Activated CD4-positive, alpha-beta T cell treated with anti-CD3 and anti-CD28 coated beads, Interleukin-2, amount 50 U/mL, for 24 hours (primary cell): ENCODE measurements at places on chromosomes 16 and 17.

DNA sequence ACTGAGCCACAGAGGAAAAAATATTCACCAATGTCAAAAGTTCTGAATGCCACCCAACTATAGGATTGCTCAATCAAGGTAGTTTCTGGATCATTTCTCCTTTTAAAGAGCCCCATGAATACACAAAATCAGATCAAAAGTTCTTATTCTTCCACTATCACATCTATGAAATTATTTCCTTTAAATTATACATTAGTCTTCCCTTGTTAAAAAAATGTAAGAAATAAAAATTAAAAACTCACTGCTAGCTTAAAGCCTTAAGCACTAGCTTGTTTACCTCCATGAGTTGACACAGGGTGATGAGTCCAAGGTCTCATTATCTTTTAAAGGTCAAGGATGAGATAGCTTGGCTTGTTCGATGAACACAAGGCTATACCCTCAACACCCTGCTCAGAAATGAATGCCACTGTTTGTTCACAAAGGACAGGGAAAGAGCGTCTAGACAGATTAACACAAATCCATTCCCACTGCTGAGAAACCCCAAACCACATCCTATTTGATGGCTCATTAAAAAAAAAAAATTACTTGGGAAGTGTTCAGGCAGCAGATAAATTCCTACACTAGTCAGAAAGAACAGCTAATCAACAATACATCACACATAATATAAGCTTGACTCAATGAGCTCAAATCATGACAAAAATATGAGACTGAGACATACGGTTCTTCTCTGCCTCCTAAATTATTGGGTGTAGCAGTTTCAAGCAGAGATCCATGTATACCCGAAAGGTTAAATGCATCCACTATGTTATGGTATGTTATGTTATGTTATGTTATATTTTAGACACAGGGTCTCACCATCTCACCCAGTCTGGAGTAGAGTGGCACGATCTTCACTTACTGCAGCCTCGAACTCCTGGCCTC lies 118.9 kb downstream of the PARN start:
- DNase-seq, result no peak

DNA sequence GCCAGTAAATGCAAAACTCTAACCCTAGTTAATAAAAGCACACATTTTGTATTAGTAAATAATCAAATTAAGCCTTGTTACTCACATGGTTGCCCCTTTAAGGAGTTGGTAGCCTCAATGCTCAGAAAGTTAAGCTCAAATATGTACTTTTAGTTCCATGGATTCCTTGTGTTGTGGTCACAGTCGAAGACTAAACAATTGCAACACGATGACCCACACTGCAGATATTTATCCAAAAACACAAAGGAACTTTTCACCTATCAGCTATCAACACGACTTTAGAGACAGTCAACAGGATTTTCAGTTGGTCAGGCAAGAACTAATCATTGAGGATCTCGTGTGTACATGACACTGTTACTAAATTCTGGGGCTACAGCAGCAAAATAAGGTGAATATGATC lies 47.4 kb upstream of the NUDT7 start:
- no peak for DNase-seq

DNA sequence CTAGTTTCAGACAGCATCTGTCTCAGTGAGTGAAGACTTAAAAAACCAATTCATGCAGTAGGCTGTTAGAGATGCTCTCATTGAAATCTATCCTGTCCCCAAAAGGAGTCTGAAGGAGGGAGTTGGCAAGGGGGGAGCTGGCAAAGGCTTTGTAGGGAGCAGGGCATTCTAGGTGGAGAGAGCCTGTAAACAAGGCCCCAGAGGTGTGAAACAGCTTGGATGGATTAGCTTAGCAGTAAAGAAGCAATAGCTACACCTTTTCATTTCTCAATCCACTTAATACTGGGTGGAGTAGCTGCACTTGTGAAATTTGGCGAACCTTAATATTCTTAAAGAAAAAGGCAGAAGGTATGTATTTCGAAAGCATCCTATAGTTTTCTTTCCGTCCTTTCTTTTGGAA lies 61.8 kb downstream of the KSR1 start:
- DNase-seq, result no peak

DNA sequence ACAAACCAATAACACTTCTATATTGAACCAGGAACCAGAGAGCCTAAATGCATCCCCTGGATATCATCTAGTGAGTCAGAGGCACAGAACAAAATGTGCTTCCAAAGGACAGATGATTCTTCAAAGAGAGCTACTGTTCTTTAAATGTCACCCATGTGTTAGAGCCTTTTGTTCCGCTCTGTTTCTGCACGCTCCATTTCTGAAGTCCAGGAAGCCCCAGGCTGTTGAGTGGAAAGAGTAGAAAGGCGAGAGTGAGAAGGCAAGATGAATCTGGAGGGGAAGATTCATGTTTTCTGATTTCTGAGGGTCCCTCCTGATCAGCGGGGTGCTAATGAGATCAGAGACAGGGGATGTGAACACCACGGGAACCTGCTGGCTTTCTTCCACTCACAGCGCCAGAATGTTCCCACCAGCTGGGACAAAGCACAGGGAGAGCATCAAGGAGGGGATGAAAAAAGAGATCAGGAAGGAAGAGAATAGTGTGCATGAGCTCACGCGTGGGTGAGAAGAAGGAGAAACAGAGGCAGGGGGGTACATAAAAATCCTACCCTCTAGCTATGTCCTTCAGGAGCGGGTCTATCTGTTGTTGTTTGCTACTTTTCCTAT lies 559.9 kb upstream of the HSBP1 start:
- DNase-seq, result no peak

DNA sequence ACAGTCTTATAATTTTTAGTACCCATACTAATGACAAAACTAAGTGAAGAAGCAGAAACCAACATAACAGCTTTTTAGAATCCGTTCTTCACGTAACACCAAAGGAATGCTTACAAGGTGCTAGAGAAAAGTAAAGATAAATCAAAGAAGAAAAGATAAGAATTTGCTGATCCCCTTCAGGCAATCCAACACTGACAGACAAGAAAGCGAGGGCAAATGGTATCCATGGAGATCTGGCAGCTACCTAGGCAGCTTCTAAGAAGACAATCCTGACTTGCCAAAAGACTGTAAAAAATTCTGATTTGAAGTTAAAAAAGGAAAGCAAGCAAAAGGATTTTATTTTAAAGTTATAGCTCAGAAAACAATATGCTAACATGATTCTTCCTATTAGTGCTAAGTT lies 14.6 kb downstream of the BBS2 start:
- no peak for DNase-seq

DNA sequence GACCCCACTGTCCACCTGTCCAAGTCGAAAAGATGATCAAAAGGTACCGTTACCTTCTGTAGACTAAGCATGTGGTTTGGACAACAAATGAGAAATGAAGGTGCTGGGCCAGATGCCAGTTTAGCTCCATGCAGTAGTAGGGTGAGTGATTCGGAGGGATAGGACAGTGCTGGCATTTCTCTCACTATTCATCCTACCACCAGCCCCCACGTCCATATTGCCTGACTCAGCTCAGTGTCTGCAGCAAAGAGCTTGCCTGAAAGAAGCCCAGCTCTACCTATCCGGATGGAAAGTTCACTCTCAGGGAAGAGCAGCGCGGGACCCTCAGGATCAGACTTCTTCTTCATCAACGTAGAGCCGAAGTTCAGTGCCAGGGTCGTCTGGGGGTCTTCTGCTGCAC lies 145.0 kb downstream of the SLC39A11 start:
- DNase-seq, result no peak

- DNase-seq, result no peak
Observed at GRCh38 chr16:74280448-74280847, 16.2 kb upstream of the PSMD7 start.

- DNase-seq, result no peak
Observed at GRCh38 chr16:18039931-18040330, 296.6 kb downstream of the NPIPA8 start.

- DNase-seq, result no peak
Observed at GRCh38 chr17:81976332-81977210, 858 bp upstream of the ASPSCR1 start.
